Suppressor macrophage treated with lipopolysaccharide for 4 hours (primary cell): ENCODE measurements at places on chromosomes 5 and 9.

GRCh38 chr5:72075461-72075860 is 31.8 kb upstream of the MAP1B start:
- DNase-seq: no peak

GRCh38 chr5:38825494-38825893 is 20.3 kb upstream of the OSMR start:
- no peak for DNase-seq

- DNase-seq: no peak
These were observed 388.8 kb downstream of the CDK5RAP2 start for GRCh38 chr9:120191141-120191540.

DNA sequence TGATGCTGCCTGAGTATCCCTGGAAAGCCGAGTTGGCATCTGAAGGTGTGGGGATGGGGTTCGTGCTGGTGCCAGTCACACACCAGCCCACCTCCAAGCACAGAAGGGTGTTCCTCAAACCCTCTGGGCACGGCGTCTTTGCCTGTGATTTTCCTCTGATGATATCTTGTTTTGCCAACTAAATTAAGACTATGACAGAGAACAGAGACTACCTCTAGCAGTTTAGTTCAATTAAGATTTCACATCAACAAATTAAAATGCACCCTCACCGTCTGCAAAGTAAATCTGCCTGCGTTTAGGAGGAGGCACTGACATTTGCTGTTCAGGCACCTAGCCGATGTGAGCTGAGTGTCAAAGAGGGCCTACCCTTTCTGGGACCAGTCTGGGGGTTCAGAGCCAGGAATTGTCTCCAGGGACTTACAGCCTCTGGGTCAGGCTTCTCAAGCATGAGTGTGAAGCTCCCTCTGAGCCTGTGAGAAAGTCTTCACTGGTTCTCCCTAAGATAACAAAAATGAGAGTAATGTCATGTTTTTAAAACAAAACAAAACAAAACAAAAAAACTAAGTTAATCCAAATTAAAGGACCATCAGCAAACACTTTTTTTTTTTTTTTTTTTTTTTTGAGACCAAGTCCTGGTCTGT is 55.4 kb upstream of the CTNNA1 start:
- DNase-seq: no peak

DNA sequence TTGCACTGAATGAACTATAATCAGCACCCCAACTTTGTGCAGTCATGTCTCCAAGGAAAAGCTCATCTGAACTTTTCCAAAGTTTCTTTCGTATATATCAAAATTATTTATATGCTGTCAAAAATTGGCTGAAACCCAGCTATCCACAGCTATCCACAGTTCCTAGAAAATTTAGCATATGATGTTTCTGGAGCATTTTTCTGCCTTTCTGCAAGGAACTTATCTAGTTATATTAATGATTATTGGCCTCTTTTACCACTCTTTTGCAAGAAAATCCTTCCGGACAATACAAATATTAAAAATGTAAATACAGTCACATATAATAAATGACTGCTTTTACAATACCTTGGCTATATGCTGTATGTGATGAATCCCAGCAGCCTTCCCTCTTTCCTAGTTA is 270.2 kb downstream of the TMEM167A start:
- no peak for DNase-seq

DNA sequence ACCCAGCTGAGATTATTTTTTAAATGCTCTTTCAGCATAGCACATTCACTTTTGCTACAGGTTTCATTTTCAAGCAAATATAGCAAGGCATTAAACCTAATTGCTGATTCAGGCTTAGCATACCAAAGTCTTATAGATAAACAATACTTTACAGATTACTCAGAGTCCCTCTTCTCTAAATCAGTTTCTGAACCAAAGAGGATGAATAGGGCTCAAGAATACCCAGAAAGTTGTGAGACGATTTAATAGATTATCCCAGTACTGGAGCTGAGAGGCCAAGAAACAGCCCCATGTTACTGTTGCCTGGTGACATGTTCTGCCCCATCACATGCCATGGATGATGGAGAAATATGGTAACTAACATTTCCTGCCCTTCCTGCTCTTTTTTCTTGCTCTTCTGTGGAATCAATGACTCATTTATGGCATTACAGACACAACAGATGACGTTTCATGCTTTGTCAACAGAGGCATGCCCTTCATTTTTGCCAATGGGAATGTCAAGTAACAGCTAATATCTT is 18.1 kb upstream of the SSBP2 start:
- DNase-seq: peak; percentile 70

GRCh38 chr5:97193355-97193688 is 10.3 kb upstream of the RIOK2 start:
- DNase-seq: no peak

- DNase-seq: no peak
These were observed 6.1 kb downstream of the VAV2 start for GRCh38 chr9:133986061-133986460.

- no peak for DNase-seq
These were observed 16.0 kb upstream of the ZBTB43 start for GRCh38 chr9:126788634-126789349.

- no peak for DNase-seq
These were observed 770.0 kb upstream of the CDH10 start for GRCh38 chr5:25414742-25415141.

DNA sequence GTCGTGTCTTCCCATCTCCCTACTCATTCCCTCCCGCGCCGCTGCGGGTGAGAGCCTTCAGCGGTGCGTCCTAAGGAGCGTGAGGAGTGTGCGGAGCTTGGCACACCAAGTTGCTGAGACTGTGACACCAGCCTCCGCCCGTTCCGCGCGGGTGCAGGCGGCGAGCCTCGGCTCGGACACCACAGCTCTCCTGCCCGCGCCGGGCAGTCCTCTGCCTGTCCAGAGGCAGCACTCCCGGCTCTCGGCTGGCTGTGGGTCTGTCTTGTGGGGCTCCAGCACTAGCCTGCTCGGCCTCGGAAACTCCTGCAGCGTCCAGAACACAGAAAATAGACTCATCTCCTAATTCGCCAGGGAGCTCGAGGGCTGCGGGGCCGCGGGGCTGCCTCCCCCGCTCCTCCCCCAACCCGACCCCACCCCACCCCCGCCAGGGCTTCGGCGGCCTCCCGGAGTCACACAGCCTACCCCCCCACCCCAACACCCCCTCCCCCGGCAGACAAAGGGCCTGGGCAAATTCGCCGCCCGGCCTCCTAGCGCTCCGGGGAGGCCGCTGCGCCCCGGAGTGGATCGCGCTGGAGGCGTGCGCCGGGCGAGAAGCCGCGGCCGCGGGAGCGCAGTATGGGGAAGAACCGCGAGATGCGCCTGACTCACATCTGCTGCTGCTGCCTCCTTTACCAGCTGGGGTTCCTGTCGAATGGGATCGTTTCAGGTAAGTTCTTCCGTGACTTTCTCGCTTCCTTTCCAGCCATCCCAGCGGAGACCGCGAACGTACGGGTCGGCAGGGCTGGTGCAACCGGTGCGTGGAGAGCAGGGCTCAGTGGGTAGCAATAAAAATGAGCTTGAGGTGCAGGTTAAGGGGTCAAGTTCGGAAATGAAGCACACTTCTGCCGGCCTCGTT is at the start of gene ADAMTS19:
ADAMTS19 (plus strand) TSS at position 522 of the 895 bp plus-strand sequence; CDS start at position 616, 94 bp downstream.
- no peak for DNase-seq

GRCh38 chr5:154296525-154297159 is 106.1 kb downstream of the GALNT10 start:
- no peak for DNase-seq
